ENCODE measurements at places on chromosomes 4 and X.

DNA sequence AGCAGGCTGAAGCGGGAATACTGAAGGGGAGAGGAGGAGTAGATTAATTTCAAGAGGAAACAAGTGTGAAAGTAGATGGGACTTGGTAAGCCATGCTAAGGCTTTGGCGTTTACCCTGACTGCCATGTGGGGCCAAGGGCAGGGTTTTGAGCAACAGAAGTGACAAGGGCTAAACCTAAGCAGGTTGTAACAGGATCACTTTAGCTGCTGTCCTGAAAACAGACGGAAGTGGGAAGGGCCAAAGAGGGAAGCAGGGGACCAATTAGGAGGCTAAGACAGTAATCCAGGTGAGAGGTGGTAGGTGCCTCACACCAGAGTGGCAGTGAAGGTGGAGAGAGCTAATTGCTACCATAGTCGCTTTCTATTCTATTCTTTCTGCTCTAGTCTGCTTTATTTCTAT is 166.5 kb downstream of the PJA1 start:
- no peak for DNase-seq

GRCh38 chr4:3291411-3291968 is 1.3 kb upstream of the RGS12 start:
- DNase-seq, result peak; percentile 61

- DNase-seq, result no peak
These were observed 70.3 kb downstream of the NSUN7 start for GRCh38 chr4:40820101-40820500.

DNA sequence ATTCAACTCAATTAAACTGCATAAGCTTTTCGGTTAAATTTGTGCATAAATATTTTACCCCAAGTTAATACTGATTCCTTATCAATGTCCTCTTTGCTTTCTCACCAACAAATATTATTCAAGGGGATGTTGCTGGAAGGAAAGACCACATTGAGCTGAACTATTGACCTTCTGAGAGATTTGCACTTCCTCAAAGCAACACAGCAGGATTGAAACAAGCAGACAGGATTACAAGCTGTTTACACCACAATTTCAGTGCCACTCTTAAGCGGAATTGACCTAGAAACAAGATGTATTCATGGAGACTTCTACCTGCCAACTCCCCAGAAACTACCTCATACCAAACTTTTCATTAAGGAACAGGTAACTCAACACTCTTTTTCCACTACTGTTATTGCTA is 96.5 kb upstream of the DUSP21 start:
- no peak for DNase-seq

GRCh38 chr4:168560184-168561180 is 63.6 kb downstream of the PALLD start:
- DNase-seq, result peak; percentile 65

- no peak for DNase-seq
These were observed 447 bp downstream of the PDZD11 start for GRCh38 chrX:70289168-70289792.

DNA sequence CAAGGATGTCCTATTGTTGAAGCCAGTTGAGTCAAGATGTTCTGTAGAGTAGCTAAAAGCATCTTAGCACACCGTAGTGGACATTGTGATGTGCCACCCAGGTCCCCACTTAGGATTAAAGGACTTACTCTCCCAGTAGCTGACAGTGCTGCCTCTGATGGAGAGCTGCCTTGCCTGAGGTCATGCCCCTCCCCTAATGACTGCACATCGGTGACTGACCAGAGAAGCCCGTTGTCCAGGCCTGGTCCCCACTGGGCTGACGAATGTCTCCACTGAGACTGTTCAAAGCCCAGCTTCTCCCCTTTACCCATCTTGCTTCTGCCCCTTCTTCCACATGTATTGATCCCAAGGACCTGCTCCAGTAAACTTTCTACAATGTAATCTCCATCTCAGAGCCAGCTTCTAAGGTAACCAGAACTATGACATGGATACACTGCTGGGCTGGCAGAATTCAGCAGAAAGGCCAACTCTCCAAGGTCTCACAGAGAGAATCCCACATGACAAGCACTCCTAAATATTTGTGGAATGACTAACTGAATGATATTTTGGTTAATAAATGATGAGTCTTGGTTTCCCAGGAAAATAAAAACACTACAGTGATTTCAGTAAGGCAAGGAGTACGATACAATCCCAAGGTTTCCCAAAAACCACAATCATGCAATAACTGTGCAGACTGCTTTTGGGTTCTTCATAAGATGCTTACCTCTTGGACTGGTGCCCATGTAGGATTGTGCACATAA is 82.4 kb upstream of the TMEM150C start:
- no peak for DNase-seq

- no peak for DNase-seq
These were observed 70.0 kb upstream of the TSPAN5 start for GRCh38 chr4:98728433-98728832.

- DNase-seq, result no peak
These were observed 244.9 kb upstream of the AGA start for GRCh38 chr4:177687117-177687516.

DNA sequence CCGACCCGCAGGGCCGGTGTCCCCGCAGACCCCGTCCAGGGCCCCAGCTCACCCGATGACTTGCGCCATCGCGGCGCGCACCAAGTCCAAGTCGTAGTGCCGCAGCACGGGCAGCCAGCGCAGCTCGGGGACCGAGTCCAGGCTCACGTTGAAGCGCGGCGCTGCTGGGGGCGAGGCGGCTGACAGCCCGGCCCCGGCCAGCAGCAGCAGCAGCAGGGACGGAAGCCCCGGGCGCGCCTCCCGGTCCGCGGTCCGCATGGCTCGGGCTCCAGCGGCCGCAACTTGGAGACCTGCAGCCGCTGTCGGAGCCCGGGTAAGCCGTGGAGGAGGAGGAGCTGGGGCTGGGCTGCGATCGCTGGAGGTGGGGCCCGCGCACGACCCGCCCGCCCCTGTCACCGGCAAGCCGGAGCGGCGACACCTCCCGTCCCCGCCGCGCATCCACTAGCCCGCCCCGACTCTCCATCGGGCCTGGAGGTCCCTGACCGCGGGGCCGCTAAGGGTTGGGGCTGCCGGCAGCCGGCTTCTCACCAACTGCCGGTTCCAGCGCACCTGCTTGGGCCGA is at the start of gene NAAA:
NAAA (minus strand) TSS at position 322 of the 562 bp plus-strand sequence; CDS start at position 258, 64 bp downstream.
- DNase-seq, result peak; percentile 76

- no peak for DNase-seq
These were observed 52.1 kb upstream of the RASGEF1B start for GRCh38 chr4:81523672-81524327.

All from body of pancreas (tissue), 4 donors.